ENCODE measurements at places on chromosomes 1 and 21.

- DNase-seq: peak; percentile 10
These were observed 88.6 kb upstream of the PKN2 start for GRCh38 chr1:88595355-88596002.

- DNase-seq: no peak
These were observed 315.3 kb upstream of the DUSP10 start for GRCh38 chr1:222057162-222057561.

- no peak for DNase-seq
These were observed 33.8 kb upstream of the CREG1 start for GRCh38 chr1:167587342-167587741.

GRCh38 chr1:204084247-204084772, 11.4 kb downstream of the SOX13 start:
- no peak for DNase-seq

DNA sequence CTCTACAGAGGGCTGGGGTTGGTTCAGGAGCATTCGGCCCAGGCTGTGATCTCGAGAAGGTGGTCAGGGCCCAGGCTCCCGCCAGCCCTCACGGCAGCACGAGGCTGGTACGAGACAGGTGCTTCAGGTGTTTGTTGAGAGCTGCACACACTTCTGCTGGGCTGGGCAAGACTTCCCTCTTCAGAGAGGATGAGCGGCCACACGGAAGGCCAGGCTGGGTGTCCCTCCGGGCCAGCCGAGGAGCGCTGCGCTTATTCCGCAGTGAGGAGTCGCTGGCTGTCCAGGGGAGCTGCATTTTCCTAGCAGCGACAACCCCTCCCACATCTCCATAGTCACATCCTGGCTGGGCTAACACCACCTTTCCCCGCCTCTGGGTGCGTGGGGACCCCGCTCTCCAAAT, 50.5 kb downstream of the PDE9A start:
- DNase-seq: no peak

- no peak for DNase-seq
These were observed 31.6 kb upstream of the DNAJC6 start for GRCh38 chr1:65277605-65278347.

GRCh38 chr1:197738927-197739326, 36.4 kb downstream of the DENND1B start:
- no peak for DNase-seq

GRCh38 chr1:7387053-7387927, 383.8 kb upstream of the VAMP3 start:
- DNase-seq: peak; percentile 37

Measured in fibroblast of upper back skin (primary cell).